ENCODE measurements at places on chromosomes 3 and 15. TPM values are rescaled to one million over a fixed set of nuclear protein-coding genes. Genes with fewer than 3 reads are reported as not detected.

GRCh38 chr3:54042259-54042823 is 80.0 kb upstream of the CACNA2D3 start:
- no peak for DNase-seq

GRCh38 chr15:89666858-89667705 is 11.8 kb upstream of the KIF7 start:
- no peak for DNase-seq

DNA sequence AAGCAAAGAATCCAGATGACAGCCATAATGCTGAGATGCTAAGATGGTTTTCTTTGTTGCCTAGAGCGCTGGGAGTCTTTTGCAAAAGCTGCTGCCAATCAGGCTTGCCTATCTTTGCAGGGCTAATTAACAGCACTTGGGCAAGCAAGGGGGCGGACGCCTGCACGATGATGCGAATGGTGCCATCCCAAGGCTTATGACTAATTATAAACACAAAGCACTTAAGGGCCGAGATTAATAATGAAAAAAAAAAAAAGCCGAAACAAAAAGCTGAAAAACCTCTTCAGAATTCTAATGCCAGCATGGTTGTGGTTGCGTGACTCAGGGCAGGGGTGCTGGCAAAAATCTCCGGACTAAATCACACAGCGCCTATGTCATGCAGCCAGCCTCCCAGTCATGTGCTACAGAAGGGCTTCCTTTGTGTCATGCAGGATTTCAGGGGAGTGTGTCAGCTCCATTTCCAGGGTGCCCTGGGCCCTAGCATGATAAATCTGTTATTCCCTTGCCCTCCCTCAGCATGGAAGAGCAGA is 185.0 kb upstream of the ANKRD28 start:
- DNase-seq, result peak; percentile 58

GRCh38 chr3:120331076-120331475 is 18.1 kb downstream of the LRRC58 start:
- no peak for DNase-seq

IL20RB gene
- polyA plus RNA-seq, result 0.57 TPM
